ENCODE measurements at places on chromosomes 2 and 18. TPM values are rescaled to one million over a fixed set of nuclear protein-coding genes. Genes with fewer than 3 reads are reported as not detected.

The CTAGE1 gene
- not detected for total RNA-seq

The ZBTB14 gene
- 4.8 TPM for total RNA-seq

The VIL1 gene
- not detected for total RNA-seq

The TCF4 gene
- 36.8 TPM for total RNA-seq

The GPR75 gene
- 1.3 TPM for total RNA-seq

The ROCK2 gene
- total RNA-seq = 59.9 TPM

The CLEC4F gene
- 0.64 TPM for total RNA-seq

The ACVR1 gene
- 23.6 TPM for total RNA-seq

The LRRTM1 gene
- not detected for total RNA-seq

The TXNDC2 gene
- 0.19 TPM for total RNA-seq

The PKDCC gene
- total RNA-seq = 45.6 TPM

The ITGB6 gene
- 7.5 TPM for total RNA-seq

The ANKAR gene
- 5.3 TPM for total RNA-seq

The CTLA4 gene
- not detected for total RNA-seq

The ATP9B gene
- 11.4 TPM for total RNA-seq

The SIX2 gene
- 16.6 TPM for total RNA-seq

The PID1 gene
- total RNA-seq = 6.6 TPM

GRCh38 chr2:215627771-215628170, 191.9 kb upstream of the FN1 start:
- DNase-seq = no peak

DNA sequence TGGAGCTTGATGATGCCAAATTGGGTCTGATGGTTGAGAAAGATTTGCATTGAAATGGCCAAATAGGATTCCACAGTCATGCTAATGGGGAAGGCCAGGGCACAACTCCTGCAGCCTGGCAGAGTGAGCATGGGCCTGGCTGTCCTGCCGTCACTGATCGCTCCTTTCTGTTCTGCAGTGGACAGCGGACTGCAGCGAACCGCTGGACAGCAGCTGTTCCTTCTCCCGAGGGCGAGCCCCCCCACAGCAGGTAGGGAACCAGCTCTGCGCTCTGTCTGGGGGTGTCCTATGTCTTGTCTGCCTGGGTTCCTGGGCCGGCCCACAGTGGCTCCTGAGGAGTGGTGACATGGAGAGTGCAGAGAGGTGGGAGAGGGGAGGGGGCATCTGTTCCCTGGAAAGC, 97.6 kb downstream of the CTIF start:
- DNase-seq = no peak

DNA sequence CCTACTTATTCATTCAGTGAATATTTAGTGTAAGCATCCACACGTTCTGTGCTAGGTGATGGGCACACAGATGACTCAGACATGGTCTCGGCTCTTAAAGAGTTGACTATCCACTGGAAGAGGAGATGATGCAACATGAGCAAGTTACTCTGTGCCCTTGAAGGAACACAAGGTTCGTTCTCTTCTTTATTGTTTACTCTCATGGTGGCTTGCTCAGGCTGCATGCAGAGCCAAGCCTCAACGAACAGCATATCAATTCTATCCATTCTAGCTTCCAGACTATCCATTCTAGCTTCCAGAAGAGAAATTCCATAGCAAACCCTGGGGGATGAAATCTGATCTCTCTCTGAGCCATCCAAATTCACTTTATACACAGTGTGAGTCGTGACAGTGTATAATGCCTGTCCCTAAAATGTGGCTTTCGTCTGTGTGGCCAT, 68.1 kb upstream of the CTAGE1 start:
- DNase-seq = no peak

GRCh38 chr18:63105636-63106316, 213.8 kb downstream of the BCL2 start:
- DNase-seq = no peak

GRCh38 chr2:80393991-80394390, 89.4 kb upstream of the LRRTM1 start:
- no peak for DNase-seq

GRCh38 chr18:41655074-41655473, 300.0 kb upstream of the PIK3C3 start:
- DNase-seq = no peak

DNA sequence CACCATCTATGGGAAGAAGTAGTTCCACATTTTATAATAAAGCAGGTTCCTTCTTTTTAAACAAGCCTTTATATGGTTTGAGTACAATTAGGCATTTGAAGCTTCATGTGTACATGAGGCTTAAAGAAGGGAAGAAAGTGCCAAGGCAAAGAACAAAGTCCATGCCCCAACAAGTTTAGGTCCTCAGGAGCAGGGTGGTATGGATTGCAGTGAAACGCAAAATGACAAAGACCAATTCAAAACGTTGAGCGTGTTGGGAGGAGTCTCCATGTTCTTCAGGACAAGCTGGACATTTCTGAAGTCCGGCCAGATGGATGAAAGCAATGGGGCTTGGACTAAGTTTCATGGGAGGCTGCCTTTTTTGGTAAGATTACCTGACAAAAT, 78.8 kb upstream of the FZD5 start:
- DNase-seq = no peak

DNA sequence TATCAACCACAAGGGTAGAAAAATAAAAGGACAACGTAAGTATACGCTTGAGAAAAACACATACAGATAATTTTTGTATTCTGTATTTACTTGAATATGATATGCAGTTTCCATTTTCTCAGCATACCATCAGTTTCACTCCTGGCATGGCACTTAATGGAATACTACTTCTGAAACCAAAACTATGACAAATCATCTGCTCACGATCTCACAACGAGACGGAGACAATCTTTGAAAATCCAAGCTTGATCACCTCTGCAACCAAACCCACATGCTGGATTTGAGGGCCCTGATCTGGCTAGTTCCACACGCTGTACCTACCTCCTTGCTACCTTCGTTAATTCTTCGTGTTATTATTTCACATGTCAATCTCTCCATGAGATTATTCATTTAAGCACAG, 387.6 kb downstream of the NBAS start:
- no peak for DNase-seq

- DNase-seq = no peak
Measured at GRCh38 chr2:128805918-128806317, 487.2 kb upstream of the HS6ST1 start.

DNA sequence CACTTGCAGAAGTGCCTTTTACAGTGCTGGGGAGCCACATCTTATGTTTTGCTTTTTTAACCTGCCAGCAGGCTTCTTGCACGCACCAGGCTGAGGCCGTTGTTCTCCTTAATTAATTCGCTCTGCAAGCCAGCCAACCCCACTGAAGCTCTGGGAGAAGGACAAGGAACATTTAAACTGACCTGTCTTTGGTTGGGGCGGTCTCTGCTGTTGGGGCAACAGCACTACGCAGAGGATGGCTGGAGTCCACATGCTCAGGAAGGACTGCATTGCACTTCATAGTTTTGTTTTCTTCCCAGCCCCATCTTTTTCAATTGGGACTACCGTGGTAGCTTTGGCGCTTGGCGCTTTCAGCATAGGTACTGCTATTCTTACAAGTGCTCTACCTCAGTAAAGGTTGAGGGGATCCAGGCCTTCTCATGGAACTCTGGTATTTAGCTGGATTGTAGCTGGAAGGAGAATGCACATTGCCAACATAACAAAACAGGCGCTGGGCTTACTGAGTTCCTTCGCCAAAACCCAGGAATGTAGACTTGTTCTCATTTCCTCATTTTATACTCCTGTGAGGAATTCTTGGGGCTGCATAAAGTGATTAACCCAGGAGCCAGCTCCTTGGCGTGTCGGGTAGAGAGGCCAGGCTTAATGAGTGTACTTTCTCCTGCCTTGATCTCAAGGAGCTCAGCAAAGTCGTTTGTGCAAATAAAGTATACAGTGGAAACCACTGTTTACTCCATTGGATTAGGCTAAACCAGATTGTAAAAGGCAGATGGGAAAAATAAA, 146.2 kb downstream of the PRKCE start:
- no peak for DNase-seq

DNA sequence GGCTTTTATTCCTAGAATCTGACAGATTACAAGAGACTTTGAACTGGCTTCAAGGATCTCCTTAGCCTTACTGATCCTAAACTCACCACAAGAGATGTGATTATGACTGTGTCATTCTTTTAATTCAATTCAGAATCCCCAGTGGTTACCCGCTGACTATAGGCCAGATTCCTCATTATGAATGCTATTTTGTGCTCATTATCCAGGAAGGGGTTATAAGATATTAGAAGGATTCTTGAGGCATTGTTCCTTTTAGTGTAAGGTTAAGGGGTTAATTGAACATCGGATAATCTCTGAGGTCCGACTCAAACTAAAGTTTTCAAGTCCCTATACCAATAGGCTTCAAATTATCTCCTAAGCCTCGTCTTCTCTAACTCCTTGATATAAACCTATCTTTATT, 39.4 kb upstream of the TDRD15 start:
- no peak for DNase-seq

- no peak for DNase-seq
Measured at GRCh38 chr2:69798909-69799526, 30.4 kb upstream of the GMCL1 start.

- no peak for DNase-seq
Measured at GRCh38 chr2:192091476-192091875, 103.3 kb downstream of the TMEFF2 start.

DNA sequence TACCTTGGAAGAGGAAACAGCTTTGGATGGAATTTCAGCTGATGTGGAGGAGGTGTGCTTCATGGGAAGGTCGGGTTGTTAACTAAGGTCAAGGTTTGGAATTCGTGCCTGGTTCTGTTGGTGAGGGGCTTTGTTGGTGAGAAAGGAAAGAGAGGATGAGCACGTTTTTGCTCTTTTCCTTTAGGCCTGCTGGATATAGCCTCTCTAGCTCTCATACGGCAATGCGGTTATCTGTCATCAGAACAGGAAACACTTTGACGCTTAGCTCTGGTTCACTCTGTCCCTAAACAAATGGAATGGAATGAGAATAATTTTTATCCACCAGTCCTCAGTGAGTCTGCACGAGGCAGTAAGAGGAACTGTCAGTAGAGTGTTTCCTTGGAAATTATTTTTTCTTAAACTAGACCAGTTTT, 169.7 kb upstream of the NOSTRIN start:
- no peak for DNase-seq

GRCh38 chr2:1678609-1679008, 65.7 kb downstream of the PXDN start:
- DNase-seq = peak; percentile 45

DNA sequence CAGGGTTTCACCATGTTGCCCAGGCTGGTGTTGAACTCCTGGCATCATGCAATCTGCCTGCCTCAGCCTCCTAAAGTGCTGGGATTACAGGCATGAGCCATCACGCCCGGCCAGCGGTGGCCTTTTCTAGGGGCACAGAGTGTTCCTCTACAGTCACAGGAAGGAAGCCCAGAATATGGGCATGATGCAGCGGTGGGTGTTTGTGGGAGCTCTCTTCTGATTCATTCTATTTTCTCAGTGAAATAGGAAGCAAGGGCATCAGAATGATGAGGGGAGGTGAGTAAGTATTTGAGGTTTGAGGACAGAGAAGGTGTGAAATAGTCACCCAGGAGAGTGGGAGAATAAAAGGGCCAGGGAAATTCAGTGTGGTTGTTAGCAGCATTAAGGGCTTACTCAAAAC, 70.3 kb upstream of the PSME4 start:
- DNase-seq = peak; percentile 19

DNA sequence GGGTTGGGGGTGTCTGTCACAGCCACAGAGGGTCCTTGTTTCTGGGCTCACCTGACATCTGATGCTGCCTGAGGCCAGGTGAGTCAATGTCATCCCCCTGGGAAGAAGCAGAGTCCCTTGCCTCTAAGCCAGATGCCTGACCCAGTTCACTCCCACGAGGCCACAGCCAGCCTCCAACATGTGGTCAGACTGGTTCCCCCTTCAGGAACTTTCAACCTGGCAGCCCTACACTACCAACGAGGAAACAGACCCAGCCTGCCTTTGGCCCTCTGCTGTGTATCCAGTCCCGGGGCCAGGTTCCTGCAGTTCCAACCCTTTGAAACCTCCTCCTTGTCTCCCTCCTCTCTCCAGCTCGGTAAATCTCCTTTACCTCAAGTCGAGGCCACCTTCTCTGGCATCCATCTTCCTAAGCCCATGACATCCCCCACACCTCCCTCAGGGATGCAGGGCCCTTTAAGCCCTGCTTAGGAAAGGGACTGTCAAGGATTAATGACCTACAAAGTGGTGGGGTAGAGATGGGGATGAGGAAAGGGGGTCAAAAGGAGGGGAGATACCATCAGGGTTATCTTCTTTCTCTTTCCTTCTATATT, 49.2 kb upstream of the SMAD2 start:
- no peak for DNase-seq

GRCh38 chr2:46711156-46711555, 204.4 kb downstream of the MCFD2 start:
- no peak for DNase-seq

- DNase-seq = no peak
Measured at GRCh38 chr18:58174285-58174684, 130.3 kb downstream of the NEDD4L start.

- no peak for DNase-seq
Measured at GRCh38 chr2:104476075-104476474, 377.8 kb upstream of the POU3F3 start.

GRCh38 chr2:203824057-203824456, 43.5 kb upstream of the CTLA4 start:
- no peak for DNase-seq

DNA sequence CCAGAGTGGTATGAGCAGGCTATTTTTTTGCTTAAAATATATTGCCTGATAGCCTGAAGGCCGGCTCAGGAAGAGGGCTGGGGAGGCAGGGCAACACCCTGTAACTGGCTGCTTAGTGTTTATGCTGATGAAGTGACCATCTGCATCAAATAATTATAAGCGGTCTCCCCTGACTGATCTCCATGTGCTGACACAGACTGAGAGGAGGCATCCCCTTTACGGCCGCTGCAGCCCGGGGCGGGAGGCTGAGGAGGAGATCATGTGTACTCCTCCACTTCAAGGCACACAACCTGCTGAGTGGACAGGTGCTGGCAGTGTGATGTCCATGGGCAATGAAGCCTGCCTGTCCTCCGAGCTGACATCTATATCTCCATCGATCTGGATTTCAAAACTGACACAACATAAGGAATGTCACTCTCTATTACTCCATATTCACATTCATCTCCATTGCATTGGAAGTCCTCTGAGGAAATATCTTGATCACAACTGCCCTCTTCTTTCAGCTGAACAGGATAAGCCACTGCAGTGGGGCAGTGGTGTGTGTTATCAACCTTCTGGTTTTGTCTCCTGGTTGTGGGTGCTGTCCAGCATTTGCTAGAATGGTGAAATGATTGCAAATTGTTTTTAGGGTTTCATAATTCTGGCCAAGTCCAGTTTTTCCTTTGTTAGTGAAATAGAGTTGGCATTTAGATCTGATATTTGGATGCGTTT, 143.5 kb downstream of the AQP4 start:
- DNase-seq = no peak

DNA sequence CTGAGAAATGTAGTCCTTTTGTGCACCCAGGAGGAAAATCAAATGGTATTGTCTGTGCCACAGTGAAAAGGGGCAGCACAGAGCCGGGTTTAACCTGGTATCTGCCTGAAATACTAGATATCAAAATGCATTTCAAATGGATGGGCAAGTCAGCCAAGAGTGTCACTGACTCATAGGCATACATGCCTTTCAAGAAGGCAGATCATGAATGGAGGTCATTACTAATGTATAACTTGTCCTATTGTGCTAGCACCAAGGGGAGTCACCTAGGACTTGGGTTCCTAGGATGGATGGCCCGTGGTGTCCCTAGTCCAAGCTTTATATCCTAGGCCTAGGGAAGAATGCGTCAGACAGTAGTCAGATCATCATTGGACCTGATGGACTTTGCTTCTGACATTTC, 49.9 kb downstream of the TCF7L1 start:
- no peak for DNase-seq

All from psoas muscle (tissue), 8 donors.